Ascending aorta (tissue), 2 donors: ENCODE measurements at places on chromosomes 16 and 17. TPM values are rescaled to one million over a fixed set of nuclear protein-coding genes. Genes with fewer than 3 reads are reported as not detected.

- DNase-seq, result no peak
Measured at GRCh38 chr16:59878999-59879398, 1144.9 kb upstream of the GOT2 start.

DNA sequence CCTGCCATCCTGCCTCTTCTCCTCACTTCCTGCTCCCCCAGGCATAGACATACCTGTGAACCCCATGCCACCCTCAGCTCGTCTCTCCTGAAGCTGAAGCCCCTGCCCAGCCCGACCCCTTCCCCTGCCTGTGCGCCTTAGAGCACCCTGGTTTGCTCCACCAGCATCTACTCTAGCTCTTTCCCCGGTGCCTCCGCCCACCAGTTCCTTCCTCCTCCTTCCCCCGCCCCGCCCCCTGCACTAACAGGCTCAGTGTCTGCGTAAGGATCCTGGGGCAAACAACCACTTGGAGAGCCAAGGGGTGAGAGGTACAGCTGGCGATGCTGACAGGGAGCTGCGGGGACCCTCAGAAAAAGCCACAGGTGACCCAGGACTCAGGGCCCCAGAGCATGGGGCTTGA, 1.9 kb downstream of the GPR142 start:
- DNase-seq, result no peak

The TNFRSF17 gene
- total RNA-seq, result not detected

- DNase-seq, result no peak
Measured at GRCh38 chr16:67881621-67882161, 3.0 kb upstream of the NRN1L start.

The ELMO3 gene
- total RNA-seq, result not detected

DNA sequence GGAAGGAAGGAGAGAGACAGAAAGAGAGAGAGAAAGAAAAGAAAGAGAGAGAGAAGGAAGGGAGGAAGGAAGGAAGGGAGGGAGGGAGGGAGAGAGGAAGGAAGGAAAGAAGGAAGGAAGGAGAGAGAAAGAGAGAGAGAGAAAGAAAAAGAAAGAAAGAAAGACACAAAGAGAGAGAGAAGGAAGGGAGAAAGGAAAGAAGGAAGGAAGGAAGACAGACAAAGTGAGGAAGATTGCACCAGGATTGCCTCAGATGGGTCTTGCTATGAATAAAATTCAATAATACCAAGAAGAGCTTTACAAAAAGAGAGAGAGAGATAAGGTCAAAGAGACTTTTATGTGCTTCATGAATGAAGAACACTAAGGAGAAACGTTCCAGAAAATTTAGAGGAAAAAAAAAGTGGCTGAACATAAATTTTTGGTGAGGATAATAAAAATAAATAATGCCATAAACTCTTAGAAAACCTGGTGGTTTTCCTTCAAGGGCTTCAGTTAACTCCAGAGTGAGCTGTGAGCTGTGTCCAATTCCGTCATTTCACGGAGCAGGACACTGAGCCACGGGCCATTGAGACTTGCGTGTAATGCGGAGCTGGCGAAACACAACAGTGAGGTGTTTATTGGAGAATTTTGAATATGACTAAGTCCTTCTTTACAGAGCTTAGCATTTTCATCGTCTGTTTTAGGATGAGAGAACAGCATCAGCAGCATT, 72.7 kb upstream of the TNRC6C start:
- DNase-seq, result no peak

The TCAP gene
- not detected for total RNA-seq

DNA sequence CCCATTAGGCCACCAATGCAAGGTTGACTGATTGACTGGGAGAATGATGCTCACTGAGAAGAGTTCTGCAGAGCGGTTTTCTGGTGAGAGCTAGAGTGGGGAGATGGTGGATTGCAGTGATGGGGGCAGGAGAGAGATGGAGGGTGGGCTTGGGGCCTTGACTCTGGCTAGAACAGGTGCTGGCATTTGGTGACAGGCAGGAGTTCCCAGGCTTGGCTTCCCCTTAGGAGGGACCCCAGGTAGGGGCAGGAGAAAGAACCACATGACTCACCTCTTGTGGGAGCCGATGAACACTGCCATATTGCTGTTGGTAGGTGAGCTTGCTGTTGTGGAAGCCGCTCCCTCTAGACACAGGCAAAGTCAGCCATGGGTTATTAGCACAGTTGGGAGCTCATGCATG, 8.0 kb downstream of the CD300LB start:
- no peak for DNase-seq

DNA sequence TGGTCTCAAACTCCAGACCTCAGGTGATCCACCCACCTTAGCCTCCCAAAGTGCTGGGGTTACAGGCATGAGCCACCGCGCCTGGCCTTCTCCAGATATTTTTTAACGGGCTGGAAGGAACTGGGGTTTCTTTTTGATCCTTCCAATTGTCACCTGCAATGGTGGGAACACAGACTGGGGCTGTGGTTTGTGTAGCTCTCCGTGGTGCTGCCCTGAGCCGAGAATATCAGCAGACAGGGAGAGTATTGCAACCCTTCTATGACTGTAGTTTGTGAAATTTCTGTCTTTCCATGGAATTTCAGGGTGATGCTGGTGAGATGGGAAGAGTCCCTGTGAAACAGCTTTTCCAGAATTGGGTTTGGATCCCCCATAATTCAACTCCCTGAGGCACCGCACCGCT, 263.5 kb downstream of the ENGASE start:
- DNase-seq, result no peak

- no peak for DNase-seq
Measured at GRCh38 chr17:82862737-82863382, 23.0 kb upstream of the ZNF750 start.

DNA sequence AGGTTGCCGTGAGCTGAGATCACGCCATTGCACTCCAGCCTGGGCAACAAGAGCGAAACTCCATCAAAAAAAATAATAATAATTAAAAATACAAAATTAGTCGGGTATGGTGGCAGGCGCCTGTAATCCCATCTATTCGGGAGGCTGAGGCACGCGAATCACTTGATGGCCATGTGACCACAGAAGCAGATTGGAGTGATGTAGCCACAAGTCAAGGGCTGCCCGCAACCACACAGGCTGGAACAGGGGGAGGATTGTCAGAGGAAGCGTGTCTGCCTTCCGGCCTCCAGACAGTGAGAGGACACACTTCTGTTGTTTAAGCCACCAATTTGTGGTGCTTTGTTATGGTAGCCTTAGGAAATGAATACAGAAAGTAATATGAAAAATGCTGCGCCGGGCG, 11.8 kb upstream of the NAGS start:
- no peak for DNase-seq

DNA sequence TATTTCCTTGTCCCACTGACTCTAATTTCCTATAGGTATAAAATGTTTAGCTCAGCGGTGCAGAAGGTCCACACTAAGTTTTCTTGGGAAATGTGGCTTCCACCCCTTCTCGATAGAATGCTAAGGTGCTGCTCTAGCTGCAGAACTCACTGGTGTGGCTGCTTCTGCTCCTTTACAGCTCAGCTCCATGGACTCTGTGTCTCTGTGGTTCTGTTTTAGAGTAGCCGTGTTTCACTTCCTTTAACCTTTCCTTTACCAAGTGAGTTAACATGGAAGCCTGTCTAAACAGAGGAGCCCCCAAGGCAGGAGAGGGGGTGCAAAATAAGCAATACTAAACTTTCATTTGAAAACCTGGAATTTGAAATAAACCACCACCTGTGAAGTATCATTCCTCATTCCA, 65.3 kb downstream of the SPECC1 start:
- DNase-seq, result no peak

DNA sequence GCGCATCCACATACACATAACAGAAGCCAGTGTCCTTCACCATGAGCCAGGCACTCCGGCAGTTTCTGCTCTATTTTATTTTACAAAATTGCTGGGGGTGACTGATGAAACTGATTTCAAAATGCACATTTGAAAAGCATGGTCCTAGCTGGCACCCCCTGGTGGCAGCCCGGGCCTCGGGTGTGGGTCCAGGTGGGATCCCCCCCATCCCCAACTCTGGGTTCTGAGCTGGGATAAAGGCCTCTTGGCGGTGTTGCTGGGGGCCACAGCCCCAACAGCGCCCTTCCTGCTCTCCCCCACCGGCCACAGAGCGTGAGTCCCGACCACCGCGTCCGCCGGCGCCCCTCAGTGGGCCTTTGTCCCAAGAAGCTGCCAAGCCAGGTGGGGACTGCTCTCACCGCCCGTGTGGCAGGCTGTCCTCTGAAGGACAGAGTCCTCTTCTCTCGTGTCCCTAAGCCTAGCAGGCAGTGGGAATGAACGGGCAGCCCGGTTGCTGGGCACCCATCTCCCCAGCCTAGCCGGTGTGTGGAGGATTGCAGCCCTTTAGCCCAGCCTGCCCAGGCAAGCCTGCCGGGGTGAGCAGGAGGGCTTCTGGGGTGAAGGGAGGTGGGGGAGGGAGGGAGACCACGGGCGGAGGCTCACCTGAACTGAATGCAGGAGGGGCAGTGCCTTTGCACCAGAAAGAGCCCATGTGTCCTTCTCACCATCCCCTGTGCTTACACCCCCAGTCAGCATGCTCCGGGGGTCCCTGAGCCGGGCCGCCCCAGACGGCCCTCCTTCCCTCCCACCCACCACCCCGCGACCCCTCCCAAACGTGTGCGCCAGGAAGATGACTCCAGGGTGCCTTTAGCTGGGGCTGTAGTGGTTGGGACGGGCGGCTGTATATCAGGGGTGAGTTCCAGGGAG, 898 bp downstream of the SNAI3 start:
- no peak for DNase-seq

DNA sequence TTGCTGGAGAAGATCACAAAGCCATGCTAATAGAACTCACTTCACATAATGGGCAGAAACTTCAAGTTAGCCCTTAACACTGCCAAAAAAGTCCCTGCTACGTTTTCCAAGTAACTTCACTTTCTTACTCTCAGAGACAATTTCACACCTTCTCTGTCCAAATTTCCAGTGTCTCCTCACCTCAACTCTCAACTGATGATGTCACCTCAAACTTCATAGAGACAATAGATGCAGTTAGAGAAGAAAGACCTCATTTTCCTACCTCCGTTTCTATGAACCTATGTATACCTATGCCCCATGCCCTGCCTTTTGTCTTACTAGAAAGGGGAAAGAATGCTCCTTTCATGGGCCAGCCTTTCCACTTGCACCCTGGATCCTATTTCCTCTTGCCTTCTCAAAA, 14.2 kb upstream of the EFCAB3 start:
- no peak for DNase-seq

GRCh38 chr16:1413684-1414531, 596 bp downstream of the UNKL start:
- DNase-seq, result no peak

DNA sequence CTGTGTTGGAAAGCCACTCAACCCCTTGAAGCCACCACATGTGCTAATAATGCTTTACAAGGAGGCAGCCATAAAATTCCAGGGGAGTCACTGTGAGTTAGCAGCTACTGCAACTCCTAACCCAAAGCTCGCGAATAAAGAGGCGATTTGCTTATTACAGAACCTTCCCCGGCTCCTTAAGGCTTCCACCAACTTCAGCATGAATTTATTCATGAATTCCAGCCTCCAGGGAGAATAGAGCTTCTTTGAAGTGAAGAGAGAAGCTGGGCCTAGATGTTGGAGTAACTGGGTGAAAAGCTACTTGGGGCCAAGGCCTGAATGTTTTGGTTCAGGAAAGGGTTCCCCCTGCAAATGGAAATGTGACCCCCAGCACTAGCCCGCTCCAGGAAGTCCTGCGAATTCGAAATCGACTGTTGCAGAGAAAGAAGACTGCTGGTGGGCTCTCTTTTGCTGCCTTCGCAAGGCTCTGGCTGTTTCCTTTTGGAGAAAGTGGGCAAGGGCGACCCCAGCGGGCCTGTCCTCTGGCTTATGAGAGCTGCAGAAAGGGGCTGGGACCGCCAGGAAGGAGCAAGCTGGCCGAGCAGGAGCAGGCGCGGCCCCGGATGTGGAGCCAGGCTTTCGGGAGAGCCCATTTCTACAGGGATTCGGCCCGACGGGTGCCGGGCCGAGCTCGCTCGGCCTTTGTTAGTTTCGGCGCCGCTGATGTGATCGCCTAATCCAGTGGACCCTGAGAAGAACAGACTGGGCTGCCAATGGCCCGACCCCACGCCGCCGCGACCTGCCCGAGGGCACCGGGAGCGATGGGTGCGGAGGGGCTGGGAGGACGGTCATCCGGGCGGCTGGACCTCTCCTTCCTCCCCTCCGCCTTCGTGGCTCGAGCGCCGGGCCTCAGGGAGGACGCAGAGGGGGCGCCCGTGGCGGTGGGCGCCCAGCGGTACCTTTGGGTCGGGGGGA, 7.6 kb downstream of the CBX8 start:
- DNase-seq, result no peak

- no peak for DNase-seq
Measured at GRCh38 chr16:88686062-88686438, 257 bp downstream of the SNAI3 start.

The SYT17 gene
- total RNA-seq, result 2.4 TPM

DNA sequence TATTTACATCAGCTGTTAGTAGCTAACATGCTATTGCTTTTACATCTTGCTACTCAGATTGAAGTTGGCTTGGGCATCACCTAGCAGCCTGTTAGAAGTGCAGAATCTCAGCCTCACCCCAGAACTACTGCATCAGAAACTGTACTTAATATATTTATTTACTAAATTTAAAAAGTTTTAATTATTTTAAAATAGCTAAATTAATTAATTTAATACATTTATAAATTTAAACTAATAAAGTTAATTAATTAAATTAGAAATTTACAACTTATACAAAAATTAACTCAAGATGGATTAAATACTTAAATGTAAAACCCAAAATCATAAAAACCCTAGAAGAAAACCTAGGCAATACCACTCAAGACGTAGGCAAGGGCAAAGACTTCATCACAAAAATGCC, 38.9 kb upstream of the GNA13 start:
- DNase-seq, result no peak

- DNase-seq, result peak; percentile 56
Measured at GRCh38 chr17:63433746-63434591, 12.1 kb downstream of the CYB561 start.

The KCNAB3 gene
- not detected for total RNA-seq

The OR1A1 gene
- total RNA-seq, result not detected

DNA sequence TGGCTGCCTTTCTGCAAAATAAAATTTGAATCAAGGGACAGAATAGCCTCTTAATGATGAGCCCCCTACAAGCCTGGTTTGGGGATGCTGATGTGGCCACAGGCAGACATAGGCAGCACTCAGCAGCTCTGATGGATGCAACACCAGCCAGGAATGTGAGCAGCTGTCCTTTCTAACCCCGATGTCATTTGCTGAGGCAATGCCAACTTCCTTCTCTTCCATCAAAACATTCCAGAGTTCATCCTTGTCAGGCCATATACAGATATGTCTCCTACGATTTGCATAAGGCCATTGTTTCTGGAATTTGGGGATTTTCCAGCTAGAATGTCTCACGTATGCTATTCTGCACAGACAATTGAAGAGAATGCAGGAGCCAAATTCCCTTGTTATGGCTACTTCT, 52.1 kb upstream of the MYOCD start:
- DNase-seq, result no peak

The FHOD1 gene
- 20.2 TPM for total RNA-seq
